ENCODE measurements at places on chromosomes 16 and 17.

DNA sequence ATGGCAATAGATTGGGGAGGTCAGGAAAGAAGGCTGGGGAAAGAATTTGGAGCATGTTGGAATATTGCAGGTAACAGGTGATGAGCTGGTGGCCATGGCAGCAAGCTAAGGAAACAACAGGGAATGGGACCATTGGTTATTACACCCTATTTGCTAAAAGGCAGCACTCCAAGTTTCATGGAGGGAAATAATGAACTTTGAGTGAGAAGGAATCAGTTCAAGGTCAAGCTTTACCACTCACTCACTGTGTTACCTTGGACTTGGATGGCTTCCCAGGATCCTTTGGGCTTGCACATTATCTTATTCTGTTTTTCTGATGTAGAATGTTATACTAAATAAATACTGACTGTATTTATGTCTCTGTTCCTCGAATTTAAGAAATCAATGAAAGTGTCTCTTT is 792.8 kb upstream of the CDH8 start:
- DNase-seq = no peak

GRCh38 chr16:85676466-85676865 is 12.3 kb downstream of the GINS2 start:
- DNase-seq = no peak

DNA sequence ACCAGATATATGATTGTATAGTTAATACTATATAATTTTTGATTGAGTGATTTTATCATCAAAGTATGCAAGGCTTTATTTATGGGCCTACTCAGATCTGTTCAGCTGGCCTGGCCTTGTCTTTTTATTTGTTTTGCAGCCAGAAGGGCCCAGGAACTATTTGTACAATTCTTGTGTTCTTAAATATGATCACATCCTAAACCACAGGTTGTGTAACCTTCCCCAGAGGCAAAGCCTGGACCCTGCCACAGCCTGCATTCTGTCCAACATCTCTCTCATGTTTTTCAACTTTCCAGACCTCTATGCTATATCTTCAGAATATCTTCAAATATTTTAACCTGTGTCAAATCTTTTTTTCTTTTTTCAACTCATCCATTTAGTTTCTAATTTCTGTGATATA is 410.4 kb upstream of the MON1B start:
- DNase-seq = no peak

- DNase-seq = peak; percentile 54
Observed at GRCh38 chr16:19882186-19882585, 2.5 kb downstream of the GPRC5B start.

GRCh38 chr17:64332502-64332901 is 58.2 kb downstream of the PECAM1 start:
- DNase-seq = no peak

- DNase-seq = no peak
Observed at GRCh38 chr16:71436473-71436872, 5.4 kb downstream of the TLE7 start.

- no peak for DNase-seq
Observed at GRCh38 chr17:73609060-73609459, 35.2 kb downstream of the SDK2 start.

- DNase-seq = no peak
Observed at GRCh38 chr17:43673516-43674323, 12.0 kb upstream of the MEOX1 start.

DNA sequence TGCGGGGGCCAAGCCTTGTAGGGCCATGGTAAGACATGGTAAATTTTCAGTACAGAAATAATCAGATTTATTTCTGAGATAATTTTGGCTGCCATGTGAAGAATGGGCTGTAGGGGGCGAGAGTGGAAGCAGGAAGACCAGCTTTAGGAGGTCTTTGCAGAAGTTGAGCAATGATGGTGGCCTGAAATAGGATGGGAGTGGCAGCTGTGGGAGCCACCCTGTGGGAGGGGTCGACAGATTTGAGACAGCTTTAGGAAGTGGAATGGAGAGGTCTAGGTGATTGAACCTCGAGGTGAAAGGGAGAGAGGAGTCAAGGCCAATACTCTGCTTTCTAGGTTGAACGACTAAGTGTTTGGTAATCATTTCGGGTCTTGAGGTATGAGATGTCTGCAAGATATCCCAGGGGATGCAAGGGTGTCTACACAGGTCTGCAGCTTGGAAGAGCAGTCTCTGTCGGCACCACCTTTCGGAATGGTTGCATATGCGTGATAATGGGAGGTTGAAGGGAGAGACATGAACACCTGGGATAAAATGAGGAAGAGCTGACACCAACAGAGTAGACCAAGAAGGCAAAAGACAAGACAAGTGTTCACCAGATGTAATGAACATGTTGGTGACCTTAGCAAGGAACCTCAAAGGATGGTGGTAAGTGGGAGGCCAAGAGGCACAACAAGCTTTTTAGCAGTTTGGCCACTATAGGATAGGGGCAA is 4.2 kb upstream of the ATXN7L3 start:
- no peak for DNase-seq

DNA sequence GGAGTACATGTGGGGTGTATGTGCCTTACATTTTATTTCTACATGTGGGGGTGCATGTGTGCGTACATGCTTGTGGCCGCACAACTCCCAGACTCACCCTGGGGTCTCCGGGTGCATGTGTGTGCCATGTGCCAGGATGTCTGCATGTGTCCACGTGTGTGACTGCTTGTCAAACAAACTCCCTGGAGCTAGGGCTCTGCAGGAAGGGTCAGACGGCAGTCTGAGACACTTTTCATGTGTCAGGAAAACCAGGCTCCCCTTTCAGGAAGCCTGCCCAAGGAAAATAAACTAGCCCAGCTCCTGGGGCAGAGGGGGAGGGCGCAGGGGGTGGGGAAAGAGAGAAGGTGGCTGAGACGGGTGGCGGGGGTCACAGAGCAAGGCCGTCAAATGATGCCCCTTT is 44.7 kb downstream of the FZD2 start:
- DNase-seq = no peak

GRCh38 chr17:81250286-81251093 is 11.4 kb downstream of the NDUFAF8 start:
- DNase-seq = no peak

DNA sequence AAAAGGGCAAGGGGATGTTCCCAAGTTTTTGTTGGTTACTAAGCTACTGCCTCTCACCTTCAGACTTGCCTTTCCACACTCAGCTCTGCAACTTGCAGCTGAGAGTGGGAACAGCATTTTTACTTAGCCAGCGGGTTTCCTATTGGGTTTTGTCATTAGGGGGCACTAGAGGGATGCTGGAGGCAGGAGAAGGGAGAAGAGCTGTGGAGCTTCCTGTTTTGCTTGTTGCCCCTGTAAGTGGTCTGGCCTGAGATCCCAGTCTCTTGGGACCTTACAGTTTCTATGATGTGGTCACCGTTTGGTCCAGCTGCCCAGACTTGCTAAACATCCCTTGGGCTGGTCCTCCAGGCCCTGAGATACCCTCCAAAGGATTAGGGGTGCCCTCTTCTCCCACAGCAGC is 209.6 kb upstream of the NLRP1 start:
- no peak for DNase-seq

- DNase-seq = no peak
Observed at GRCh38 chr17:77572065-77572601, 386.4 kb upstream of the TNRC6C start.

DNA sequence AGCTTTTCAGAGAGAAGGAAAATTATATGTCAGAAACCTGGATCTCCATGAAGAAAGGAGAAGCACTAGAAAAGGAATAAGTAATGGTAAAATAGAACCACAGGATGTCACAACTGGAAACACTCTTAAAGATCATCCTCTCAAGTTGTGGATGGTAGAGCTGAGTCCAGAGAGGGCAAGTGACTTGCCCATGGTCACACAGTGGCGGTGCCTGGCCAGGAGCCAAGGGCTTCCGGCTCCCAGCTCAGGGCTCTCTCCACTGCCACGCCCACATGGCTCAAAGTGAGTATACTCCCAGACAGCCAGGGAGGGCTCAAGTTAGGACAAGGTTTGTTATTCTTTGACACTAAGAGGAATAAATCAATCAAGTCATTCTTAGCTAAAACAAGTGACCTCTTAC is 159.8 kb downstream of the COPRS start:
- DNase-seq = no peak

DNA sequence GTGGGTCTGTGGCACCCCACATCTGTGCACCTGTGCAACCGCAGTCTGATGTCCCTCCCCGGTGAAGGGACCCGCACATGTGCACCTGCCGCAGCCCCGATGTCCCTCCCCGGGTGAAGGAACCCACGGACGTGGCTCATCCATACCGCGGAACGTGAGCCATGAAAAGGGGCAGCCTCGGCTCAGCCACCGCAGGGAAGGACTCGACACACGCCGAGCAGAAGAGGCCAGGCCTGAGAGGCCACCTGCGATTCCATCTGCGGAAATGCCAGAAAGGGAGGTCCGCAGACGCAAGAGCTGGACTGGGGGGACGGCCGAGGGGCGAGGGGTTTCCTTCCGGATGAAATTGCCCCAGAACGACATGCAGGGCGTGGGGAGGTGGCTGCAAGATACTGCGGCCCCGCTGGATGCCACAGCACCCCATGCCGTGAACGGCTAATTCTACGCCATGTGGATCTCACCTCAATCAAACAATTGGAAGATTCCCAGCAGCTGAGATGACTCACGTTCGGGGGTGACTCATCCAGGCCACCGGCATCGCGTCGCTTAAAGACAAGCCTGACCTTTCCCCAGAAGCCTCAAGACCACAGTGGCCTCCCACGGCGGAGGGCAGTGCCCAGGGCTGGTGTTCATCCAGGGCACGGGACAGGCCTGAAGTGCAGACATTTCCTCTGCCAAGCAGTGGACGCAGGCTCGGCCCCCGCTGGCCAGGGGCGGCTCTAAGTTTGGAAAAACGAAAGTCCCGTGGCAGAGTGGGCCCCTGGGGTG is 21.0 kb downstream of the SOX8 start:
- no peak for DNase-seq

All from amygdala (tissue), 56 donors.